ENCODE measurements at places on chromosomes 6 and 20.

- DNase-seq, result no peak
Observed at GRCh38 chr6:107794771-107795170, 29.3 kb downstream of the SCML4 start.

- no peak for DNase-seq
Observed at GRCh38 chr6:105880030-105880492, 206.1 kb upstream of the PRDM1 start.

DNA sequence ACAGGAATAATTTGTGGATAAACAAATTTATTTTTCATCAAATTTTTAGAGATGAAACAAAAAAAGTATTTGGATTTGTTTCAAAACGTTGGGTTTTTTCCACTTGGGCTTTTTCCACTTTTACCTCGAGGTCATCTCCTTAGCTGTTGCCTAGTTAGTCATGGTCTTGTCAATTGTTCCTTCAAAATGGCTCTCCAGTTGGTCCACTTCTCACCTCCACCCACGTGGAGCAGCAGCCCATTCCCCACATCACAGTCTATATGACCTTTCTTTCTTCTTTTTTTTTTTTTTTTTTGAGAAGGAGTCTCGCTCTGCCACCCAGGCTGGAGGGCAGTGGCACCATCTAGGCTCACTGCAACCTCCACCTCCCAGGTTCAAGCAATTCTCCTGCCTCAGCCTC, 6.7 kb upstream of the SLC4A11 start:
- DNase-seq, result no peak

GRCh38 chr6:16857969-16858592, 96.8 kb upstream of the ATXN1 start:
- DNase-seq, result no peak

DNA sequence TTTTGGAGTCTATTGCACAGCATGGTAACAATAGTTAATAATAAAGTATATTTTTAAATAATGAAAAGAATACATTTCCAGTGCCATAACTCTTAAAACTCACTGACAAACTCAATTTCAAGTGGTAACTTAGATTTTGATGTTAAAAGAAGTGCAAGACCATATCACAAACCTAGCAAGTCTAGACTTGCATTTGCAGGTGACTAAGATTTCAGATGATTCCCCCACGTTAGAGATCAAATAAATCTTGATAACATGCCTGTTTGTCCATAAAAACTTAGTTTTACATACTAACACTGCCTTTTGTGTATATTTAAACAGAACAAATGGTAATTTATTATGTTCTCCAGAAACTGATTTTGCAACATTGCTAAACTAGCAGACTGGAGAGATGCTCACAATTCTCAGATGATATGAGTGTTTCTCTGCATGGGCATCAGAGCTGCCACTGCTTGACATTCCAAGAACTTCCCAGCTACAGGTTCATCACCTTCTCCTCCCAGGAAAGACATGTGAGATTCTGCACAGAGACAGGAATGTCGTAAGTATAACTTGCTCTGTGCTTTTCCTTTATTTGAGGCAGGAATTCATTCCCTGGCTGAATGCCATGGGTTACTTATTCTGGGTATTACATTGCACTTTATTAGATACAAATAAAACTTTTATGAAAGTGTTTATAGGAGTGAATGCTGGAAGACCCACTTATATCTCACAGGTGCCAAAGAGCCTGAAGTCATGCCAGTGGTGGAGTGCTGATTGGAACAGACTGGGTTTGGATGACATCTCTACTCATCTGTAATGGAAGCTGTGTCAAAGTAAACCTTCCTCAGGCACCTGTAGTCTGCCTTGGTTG, 160.2 kb upstream of the FOXA2 start:
- DNase-seq, result peak; percentile 82

DNA sequence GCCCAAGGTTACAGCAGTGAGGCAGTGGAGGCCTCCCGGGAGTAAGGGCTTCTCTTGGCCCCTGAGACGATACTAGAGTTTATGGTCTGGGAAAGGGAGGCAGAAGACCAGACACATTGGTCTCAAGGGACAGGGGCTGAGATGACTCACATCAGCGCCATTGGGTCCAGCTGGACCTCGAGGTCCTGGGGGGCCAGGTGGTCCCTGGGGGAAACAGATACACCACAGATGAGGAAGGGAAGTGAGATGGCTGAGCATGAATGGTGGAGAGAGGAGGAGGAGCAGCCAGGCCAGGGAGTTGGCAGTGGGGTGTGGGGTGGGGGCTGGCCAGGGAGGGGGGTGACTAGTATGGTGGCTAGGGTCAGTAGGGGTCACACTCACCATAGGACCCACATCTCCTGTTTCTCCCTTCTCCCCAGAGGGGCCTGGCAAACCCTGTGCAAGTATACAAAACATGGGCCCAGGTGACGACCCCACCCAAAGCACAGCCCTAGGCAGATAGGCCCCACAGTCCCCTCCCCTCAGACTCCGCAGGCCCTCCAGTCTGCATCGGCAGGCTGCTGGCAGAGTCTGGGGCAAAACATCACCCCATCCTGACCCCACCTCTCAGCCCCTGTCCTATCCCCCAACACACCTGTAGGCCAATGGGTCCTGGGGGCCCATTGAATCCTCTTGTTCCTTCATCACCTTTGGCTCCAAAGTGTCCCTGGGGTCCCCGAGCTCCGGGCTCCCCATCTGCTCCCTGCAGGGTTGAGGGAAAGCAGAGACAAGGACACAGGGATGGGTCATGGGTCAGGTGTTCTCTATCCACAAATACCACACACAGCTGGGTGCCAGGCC, 21.9 kb downstream of the COL11A2 start:
- no peak for DNase-seq

- peak; percentile 42 for DNase-seq
Observed at GRCh38 chr20:25294459-25295385, 46.8 kb downstream of the PYGB start.

- no peak for DNase-seq
Observed at GRCh38 chr20:53352727-53353440, 240.8 kb downstream of the ZNF217 start.

DNA sequence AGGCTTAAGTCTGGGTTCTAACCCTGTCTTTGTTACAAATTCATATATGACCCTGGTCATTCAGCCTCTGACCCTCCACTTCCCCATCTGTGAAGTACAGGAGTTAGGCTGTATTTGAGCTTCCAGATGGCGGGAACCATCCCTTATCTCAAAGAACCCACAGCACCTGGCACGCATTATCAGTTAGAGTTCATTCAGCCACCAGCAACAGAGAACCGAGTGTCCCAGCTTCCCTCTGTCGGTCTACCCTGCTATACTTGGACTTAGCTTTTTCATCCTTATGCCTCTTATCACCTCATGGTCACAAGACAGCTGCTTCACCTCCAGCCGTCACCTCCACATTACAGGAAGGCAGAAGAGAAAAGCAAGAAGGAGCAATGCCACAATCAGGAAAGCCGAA, 147.8 kb downstream of the EYA2 start:
- DNase-seq, result no peak

GRCh38 chr6:72081871-72082270, 195.5 kb downstream of the RIMS1 start:
- DNase-seq, result no peak

GRCh38 chr6:73528897-73529296, 8.1 kb upstream of the EEF1A1 start:
- no peak for DNase-seq

GRCh38 chr6:109336221-109336961, 45.9 kb downstream of the CD164 start:
- peak; percentile 22 for DNase-seq

Data from amniotic epithelial cell (primary cell).